ENCODE measurements at places on chromosomes 12 and 14.

- no peak for DNase-seq
These were observed 273.6 kb downstream of the AKAP6 start for GRCh38 chr14:32602699-32603098.

GRCh38 chr14:76696361-76696760 lies 64.9 kb upstream of the VASH1 start:
- no peak for DNase-seq

DNA sequence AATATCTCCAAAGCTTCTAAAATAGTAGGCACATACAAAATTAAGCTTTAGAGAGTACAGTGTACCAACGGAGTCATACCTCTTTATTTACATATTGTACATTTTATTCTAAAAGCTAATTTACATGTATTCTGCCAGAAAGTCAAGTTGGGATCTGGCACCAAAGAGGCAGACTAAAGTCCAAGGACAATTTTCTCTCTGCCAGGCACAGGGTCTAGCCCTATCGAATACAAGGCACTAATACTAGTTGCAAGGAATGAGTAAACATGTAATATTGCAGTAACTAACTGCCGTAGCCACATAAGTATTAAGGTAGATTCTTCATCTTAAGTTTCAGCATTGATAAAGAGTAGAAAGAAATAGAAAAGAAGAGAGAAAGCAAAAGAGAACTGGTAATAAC lies 93.9 kb downstream of the RPS6KA5 start:
- no peak for DNase-seq

DNA sequence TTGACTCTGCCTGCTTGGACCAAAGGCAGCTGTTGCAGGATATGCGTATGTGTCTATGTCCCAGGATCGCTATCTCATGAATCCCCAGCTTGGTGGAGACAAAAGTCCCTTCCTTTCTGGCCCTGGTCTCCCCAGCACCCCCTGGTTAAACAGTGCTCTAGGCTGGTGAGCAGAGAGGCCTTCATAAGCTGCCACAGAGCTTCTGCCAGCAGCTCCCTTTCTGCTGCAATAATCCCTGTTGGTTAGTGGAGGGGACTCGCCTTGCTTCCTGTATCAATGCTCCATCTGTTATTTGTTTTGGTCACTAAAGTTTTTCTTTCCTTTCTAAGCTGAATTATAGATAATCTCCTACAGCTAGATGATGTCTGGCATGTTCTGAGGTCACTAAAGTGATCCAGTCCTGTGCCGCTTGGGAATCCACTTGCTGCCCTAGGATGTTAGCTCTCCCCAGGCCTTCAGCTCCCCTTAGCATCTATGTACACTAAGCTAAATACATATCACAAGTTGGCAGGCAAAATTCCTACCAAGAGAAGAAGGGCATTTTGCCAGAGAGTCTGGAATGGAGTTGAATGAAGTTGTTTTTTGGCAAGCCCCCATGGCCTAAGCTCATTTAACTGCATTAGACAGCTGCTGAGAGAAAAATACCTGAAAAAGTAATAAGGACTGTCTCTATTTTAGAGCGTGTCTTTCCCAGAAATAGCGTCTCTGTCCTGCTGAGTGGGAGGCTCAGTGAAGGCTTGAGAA lies 47.8 kb downstream of the RDH12 start:
- no peak for DNase-seq

- no peak for DNase-seq
These were observed 544.7 kb downstream of the ETNK1 start for GRCh38 chr12:23169696-23170013.

DNA sequence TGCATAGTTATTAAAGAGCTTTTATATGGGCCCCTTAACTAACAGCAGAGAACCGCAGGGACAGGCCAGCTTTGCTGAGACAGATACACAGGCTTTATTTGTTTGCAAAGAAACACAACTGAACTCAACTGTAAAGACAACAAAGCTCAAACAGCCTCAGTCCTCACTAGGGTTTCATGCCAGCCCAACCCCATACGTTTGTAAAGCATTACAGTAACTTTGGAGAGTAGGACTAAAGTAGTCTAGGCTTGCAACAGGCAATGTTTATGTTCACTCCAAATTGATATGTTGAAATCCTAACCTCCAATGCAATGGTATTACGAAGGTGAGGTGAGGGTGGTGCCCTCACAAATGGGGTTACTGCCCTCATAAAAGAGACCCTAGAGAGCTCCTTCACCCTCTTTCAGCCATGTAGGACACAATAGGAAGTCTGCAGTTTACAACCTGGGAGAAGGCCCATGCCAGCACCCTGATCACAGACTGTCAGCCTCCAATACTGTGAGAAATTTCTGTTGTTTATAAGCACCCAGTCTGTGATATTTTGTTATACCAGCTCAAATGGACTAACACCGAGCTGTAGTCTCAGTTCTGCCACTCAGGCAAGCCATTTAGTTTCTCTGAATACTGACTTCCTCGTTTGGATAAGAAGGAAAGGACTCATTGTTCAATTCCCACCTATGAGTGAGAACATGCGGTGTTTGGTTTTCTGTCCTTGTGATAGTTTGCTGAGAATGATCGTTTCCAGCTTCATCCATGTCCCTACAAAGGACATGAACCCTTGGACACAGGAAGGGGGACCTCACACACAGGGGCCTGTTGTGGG lies 35.2 kb downstream of the PPM1H start:
- peak; percentile 24 for DNase-seq

- no peak for DNase-seq
These were observed 167.1 kb downstream of the TTC7B start for GRCh38 chr14:90649083-90649482.

- DNase-seq: peak; percentile 91
These were observed 96.5 kb downstream of the LGMN start for GRCh38 chr14:92651758-92652406.

- DNase-seq: no peak
These were observed 12.4 kb downstream of the SLC2A13 start for GRCh38 chr12:40093512-40093911.

DNA sequence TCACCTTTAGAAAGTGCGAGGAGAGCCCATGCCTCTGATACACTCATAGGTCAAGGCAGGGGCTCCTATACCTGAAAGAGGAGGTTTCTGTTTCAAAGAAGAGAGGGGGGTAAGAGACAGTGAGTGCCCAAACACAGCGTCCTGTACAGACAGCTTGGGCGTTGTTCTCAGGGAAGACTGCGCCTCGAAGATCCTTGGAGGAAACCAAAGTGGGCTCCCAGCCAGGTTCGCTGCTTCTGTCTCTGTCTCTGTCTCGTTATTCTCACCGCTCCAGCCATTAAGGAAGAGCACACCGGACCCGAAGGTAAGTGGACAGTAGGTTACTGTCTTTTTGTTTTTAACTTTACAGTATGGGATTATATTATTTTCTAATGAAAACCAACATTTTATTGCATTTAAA lies 5.8 kb upstream of the IFI27 start:
- no peak for DNase-seq

DNA sequence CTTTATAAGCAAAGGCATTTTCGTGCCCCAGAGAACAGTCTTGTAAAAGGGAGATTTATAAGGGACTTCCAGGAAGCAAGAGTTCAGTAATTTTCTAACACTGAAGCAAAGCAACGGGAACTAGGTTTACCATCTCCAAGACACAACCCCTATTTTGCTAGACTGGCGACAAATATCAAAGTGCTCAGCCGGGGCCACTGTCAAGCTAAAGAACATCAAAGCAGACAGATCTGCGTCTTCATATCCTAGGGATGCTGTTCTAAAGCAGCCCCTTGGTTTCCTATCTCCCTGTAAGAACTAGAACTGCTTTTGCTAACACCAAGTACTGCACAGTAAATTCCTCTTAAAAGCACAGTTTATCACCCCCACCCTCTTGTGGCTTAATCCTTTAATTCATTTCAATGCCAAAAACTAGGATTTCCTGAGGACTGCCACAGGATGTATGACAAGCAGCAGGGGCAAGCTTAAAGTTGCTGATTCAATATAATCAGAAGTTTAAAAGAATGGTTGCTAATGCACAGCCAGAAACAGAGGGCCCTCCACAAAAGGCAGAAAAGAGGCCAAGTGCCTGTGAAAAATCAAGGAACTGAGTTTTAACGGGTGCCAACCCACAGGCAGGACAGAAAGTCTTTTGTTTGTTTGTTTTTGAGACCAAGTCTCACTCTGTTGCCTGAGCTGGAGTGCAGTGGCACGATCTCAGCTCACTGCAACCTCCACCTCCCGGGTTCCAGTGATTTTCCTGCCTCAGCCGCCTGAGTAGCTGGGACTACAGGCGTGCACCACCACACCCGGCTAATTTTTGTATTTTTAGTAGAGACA lies 44.0 kb upstream of the ISM2 start:
- DNase-seq: no peak

DNA sequence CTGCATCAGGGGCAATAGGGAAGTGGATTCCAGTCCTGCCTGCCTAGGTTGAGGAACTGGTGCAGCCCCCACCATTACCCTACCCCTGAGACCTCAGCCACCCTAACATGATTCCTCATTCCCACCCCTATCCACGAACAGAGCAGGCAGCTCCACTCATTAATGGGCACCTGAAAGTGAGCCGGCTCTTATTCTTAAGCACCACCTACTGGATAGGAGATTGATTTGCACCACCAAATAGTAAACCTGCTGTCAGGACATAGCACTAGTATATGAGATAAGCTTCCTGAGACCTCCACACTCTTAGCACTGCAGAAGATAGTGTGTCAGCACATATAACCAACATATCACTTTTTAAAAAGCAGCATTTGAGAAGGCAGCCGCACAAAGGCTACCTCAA lies 573.2 kb downstream of the SOX5 start:
- DNase-seq: no peak

DNA sequence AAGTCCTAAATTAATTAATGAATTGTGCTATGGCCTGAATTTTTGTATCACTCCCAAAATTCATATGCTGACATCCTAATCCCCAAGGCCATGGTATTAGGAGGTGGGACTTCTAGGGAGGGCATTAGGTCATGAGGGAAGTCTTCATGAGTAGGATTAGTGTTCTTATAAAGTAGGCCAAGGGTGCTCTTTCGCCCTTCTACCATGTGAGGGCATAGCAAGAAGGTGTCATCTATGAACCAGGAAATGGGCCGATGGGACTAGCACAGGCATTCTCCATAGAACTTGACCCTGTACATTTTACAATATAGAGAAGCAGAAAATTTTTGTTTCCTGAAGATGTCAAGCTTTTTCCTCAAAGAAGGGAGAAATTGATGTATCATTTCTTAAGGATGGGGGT lies 12.5 kb downstream of the SYT10 start:
- no peak for DNase-seq

DNA sequence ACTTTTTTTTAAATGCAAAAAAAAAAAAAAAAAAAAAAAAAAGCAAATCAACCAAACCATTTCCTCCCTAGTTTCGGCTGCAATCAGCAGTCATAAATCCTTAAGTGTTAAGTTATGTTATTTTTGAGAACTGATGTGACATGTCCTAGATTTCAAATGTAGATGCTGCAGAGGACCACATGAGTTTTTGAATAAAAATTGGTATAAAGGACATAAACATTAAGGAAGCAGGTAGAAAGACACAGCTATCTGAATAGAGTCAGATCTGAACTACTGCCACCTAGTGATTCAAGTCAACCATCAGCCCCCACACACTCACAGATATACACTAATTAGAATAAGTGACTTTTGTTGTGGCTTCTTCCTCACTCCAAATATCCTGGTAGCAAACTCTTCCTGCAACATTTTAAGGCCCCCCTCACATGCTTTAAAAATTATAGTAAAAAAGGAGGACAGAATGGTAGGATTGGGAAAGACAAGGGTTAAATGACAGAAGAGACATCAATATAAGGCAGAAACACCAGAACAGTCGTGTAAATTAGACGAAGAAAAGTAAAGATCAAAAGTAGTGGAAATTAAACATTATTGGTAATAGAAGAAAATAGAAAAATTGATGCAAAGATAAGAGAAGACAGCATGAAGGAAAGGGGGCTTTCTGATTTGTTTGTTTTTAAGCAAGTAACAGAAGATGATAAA lies 394.5 kb upstream of the ATP2B1 start:
- peak; percentile 46 for DNase-seq

GRCh38 chr12:116812238-116812637 lies 69.0 kb downstream of the HRK start:
- no peak for DNase-seq

DNA sequence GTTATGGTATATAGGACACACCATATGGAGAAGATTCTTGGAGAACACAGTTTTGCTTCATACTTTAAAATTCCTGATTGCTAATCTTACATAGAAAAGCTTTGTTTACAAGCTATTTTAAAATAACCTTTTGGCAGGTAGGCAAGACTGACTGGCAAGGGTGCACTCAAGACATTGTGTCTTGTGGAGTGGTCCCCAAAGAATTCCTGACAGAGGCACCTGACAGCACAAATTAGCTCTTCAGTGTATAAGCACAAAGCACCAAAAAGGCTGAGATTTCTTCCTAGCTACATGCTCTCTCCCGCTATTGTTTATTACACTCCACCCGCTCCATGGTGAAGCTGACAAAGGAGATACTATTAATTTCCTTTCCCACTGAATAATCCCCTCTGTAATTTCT lies 139.4 kb downstream of the MON2 start:
- DNase-seq: no peak
